Activated CD4-positive, alpha-beta T cell treated with anti-CD3 and anti-CD28 coated beads for 24 hours (primary cell): ENCODE measurements at places on chromosomes 6 and 20.

DNA sequence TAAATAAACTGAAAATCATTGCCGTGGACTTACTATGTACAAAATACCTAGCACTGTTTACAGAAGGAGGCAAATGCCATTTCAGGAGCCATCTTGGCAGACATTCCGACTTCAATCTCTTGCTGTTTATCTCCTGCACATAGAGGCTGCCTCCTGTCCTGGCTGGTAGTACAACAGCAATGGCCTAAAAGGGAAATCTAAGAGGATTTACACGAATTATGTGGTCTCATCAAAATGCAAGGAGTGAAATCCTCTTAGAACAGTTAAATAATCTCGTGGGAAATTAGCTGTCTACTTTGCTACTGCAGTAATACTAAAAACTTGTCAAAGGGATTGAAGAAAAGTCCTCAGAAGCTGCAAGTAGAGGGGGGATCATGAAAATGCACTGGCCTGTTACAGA is 82.2 kb upstream of the SLC2A12 start:
- no peak for DNase-seq

GRCh38 chr6:75818098-75818855 is 69.2 kb downstream of the MYO6 start:
- no peak for DNase-seq

GRCh38 chr6:158735009-158735408 is 84.2 kb downstream of the EZR start:
- DNase-seq: no peak

GRCh38 chr6:50585441-50586330 is 127.6 kb upstream of the TFAP2D start:
- no peak for DNase-seq

GRCh38 chr6:145878591-145879295 is 64.1 kb upstream of the FBXO30 start:
- no peak for DNase-seq

GRCh38 chr6:24935366-24936152 is at the start of gene RIPOR2:
RIPOR2 (minus strand) TSS chr6:24935960; CDS start chr6:24935898, 62 bp downstream.
- no peak for DNase-seq

DNA sequence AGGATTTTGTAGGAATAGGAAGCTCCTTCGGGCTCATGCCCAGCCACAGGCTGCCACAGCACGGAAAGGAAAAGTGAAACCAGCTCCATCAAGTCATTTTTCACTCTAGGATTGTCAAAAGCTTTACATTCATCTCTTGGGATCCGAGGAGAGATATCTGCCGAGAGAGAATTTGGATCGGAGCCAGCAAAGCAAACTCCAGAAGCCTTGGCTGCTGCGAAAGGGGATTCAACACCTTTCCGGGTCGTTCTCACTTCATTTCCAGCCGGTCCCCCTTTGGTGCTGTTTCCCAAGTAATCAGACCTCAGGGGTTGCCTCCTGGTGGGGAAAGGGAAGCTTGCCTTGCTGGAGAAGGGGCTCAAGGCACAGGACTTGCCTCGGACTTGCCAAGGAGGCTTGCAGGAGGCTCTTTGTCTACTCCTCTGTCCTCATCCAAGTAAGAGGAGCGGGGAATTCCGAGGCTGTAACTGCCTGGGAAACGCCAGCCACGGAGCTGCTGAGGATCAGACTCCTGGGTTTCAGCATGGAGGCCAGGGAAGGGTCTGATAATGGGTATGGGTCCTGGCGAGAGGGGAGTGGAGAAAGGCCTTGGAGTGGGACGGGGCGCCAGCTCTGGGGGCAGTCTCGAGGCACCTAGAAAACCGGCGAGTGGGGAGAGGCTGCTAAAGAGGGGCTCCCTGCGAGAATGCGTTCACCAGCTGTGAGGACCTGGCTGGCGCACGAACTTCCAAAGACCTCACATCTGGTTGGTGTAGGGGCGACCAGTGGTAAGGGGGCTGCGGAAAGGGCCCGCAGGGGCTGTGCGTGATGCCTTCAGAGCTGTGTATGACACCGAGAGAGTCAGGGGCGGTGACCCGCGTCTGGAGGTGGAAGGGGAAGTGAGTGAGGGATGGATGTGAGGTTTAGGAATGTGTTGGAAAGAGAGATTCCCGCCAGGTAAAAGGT is 702 bp downstream of the ETV7 start:
- DNase-seq: no peak

DNA sequence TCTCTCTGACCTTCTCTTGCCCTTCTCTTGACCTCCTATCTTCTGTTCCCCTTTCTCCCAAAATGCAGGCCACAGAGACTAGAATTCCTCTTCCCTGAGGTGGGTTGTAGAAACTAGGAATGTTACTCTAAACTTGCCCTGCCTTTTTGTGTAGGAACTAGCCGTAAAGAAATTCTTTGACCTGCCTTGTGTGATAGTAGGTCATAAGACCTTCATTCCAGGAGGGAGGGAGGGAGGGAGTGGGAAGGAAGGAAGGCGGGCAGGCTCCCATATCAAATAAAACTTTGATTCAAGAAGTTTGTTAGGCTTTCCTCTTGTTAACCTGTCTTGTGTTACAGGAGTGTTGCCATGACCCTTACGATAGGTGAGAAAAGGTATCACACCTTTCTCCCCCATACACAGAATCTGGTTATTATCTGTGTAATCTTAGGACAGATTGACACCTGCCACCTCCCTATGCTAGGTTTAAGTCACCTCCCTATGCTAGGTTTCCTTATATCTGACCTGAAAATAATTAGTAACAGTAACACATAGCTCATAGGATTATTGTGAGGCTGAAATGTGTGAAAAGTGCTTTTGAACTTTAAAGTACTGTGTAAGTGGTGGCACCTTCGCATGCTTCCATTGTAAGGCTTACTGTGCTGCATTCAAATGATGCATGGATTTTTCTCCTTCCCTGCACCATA is 32.6 kb upstream of the FUCA2 start:
- no peak for DNase-seq

DNA sequence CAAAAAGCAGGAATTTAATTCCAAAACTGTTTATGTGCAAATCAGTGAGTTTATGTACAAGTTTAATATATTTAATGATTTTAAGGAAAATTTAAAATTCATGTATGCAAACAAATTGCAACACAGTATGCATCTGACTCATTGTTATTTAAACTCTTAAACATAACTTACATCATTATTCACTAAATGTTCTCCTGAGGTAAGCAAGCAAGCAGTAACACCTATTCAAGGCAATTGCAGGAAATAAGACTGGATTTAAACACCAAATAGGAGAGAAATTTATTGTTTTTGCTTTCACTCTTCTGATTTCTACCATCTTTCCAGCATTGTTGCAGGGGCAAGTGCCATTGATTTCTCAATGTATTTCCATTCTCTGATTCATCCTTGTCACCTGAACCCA is 239.5 kb downstream of the TFAP2A start:
- no peak for DNase-seq

- DNase-seq: no peak
These were observed 16.6 kb downstream of the ATG5 start for GRCh38 chr6:106308985-106309384.

GRCh38 chr6:142902636-142903053 is 42.3 kb downstream of the HIVEP2 start:
- no peak for DNase-seq

- no peak for DNase-seq
These were observed 81.2 kb downstream of the UNC5CL start for GRCh38 chr6:40957616-40958492.

GRCh38 chr6:29035951-29036350 is 9.0 kb downstream of the OR2W1 start:
- no peak for DNase-seq

DNA sequence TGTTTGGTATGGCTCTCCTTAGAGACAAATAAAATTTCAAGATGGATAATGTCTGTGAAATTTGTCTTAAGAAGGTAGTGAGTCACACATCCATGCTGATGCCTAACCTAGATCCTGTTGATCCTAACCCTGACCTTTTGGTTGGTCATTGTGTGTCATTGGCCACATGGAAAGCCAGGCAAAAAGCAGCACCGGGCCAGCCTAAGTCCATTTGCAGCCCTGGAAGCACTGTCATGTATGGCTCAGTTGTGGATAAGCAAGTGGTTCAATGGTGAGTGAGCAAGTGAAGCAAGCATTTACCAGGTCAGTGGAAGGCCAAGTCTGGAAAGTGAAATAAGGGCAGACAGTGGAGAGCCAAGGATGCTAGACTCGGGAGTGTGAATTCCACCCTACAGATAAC is 12.1 kb upstream of the XRN2 start:
- DNase-seq: no peak

DNA sequence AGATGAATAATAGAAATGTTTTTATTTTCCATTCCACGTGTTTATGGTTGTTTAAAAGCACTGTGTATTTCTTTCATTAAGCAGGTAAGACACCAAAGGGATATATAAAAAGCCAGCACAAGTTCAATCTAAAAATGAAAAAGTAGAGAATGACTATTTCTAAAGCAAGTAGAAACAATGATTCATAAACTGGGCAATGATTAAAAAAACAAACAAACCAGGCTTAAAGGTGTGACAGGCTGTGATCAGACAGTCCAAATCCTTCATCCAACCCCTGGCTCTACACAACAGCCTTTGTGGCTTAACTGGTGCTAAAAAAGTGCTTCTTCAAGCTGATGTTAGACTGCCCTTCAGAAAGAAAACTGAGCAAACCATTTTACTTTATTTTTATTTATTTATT is 45.7 kb upstream of the TSHZ2 start:
- DNase-seq: no peak

DNA sequence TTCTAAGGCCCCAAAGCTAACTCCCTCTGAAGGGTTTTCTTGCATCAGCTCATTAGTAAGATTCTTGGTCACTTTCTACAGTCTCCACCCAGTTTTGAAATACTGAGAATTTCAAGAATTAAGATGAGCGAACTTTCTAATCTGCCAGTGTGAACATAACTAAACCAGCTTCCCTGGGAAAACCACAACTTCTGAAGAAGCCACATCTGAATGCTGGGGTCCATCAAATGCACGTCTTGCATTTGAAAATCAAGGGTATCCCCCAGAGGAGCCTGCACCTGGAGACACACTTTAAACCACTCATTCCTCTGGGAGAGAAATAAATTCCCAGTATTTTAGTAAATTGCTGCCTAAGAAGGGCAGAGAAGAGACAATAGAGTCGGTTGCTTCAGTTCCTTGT is 292.1 kb upstream of the CDH4 start:
- no peak for DNase-seq

GRCh38 chr20:7540923-7541322 is 399.3 kb downstream of the HAO1 start:
- no peak for DNase-seq

- DNase-seq: no peak
These were observed 1.3 kb downstream of the SLCO4A1 start for GRCh38 chr20:62643521-62644043.

DNA sequence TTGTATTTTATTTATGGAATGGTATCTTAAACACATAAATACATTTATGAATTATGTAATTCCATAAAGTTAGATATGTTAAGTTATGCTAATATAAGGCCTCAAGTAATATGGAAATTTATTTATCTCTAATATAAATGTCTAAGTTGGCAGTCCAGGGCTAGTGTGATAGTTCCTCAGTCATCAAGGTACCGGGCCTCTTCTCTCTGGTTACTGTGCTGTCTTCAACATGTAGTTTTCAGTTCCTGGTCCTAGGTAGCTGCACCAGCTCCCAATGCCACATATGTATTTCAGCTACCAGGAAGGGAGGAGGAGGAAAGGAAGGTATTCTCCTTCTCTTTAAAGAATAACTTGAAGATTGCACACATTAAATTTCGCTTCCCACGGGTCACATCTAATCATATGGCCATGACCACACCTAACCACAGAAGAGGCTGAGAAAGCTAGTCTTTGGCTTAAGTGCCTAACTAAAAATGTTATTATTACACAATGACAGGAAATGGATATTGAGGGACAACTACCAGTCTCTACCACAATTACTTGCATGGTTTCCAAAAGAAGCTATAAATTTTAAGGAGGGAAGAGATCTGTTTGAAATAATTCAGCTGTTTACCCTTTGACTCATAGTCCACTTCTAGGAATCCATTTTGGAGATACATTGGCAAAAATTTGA is 68.6 kb downstream of the BCKDHB start:
- DNase-seq: no peak

DNA sequence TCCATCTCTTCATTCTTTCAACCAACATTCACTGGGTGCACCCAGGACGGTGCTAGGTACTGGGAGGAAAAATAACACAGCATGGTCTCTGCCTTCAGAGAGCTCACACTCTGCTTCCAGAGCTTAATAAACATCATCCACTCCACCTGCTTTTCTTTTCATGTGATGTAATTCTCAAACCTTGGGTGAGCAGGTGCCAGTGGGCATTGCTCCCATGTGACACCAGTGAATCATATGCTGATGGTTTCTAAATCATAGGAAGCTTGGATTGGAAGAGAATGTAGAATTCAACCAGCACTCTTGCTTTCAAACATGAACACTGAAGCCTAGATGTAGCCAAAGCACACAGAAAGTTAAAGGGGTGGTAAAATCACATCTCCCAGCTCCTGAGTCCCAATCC is 189.8 kb downstream of the FOXA2 start:
- no peak for DNase-seq

- DNase-seq: no peak
These were observed 103.6 kb upstream of the NXT1 start for GRCh38 chr20:23246717-23247664.

DNA sequence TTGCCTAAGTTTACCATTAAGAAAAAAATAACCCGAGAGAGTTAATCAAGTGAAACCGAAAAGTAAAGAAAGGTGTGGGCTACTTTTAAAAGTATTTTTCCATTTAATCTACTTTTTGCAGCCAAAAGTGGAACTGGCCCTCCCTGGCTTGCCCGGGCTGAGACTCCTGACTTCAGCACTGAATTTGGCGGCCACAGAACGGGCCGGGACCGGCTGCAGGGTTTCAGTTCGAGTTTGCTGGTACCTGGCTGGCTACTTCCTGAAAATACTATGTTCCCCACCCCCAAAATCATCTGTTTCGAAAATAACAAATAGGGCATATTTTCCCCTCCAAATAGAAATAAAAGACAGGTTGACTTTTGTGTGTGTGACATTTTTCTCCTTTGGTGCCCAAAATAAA is 173.4 kb upstream of the EXOC2 start:
- DNase-seq: no peak

DNA sequence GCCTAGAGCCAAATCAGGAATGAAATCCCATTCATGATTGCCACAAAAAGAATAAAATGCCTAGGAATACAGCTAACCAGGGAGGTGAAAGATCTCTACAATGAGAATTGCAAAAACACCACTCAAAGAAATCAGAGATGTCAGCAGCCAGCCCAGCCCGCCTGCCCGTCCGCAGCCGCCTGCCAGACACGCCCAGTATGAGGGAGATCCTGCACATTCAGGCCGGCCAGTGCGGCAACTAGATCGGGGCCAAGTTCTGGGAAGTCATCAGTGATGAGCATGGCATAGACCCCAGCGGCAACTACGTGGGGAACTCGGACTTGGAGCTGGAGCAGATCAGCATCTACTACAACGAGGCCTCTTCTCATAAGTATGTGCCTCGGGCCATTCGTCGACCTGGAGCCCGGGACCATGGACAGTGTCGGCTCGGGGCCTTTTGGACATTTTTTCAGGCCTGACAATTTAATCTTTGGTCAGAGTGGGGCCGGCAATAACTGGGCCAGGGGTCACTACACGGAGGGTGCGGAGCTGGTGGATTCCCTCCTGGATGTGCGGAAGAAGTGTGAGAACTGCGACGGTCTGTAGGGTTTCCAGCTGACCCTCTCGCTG is 13.4 kb downstream of the GABRR2 start:
- DNase-seq: no peak

- DNase-seq: no peak
These were observed 3.8 kb downstream of the INSM1 start for GRCh38 chr20:20371681-20372080.

GRCh38 chr20:15976047-15976736 is 597.1 kb downstream of the KIF16B start:
- no peak for DNase-seq
